GM23248 (cell line): ENCODE measurements at places on chromosomes 16 and 17. TPM values are rescaled to one million over a fixed set of nuclear protein-coding genes. Genes with fewer than 3 reads are reported as not detected.

DNA sequence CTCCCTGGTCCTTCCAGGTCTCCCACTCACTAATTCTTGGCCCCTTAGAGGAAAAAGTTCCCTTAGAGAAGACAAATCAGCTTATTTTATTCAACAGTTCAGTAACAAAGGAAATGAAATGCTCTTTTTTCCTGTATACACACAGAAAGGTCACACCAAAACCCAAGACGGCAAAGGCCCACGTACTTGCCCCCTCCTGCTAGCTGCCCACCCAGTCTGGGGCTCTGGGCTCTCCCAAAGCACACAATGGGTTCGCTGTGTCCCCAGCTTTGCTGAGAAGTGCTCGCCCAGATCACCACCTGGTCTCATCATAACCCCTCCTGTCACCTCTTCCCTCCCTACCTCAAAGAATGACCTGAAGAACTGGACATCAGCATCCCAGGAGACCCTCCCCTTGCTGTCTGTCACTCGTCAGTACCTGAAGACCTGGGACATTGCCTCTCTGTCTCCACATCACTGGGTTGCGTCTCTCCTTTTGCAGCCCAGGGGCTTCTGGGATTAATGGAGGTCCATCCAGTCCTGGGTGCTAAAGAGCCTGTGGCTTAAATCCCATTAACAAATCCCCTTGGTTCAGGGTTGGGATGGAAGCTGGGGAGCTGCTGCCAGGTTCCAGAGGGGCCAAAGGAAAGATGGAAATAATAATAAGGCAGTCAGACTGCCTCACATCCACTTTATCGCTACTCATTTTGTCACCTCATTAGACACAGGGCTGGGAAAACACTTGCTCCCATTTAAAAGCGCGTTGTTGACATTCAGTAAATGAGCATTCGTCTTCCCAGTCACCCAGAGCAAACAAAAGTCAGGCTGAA is 3.3 kb downstream of the SLC6A4 start:
- peaks cover 36% of the 10 kb centered on the region for H3K27me3 ChIP-seq
- no peak overlapping the region for H3K4me3 ChIP-seq
- no peak for DNase-seq
- H3K36me3 ChIP-seq, result no peaks in the 10 kb centered on the region
- H3K4me1 ChIP-seq, result peaks cover 8% of the 10 kb centered on the region; the same call in 1 of the 2 replicates
- no peak overlapping the region for H3K27ac ChIP-seq

- no peak overlapping the region for H3K27ac ChIP-seq
- H3K27me3 ChIP-seq, result no peaks in the 10 kb centered on the region
- peaks cover 14% of the 10 kb centered on the region for H3K36me3 ChIP-seq
- DNase-seq, result no peak
- no peak overlapping the region for H3K4me3 ChIP-seq
- H3K4me1 ChIP-seq, result no peaks in the 10 kb centered on the region
Observed at GRCh38 chr16:53936529-53936928, 232.6 kb downstream of the FTO start.

GRCh38 chr16:12646490-12647274 is 157.0 kb downstream of the CPPED1 start:
- DNase-seq, result peak; percentile 38
- no peaks in the 10 kb centered on the region for H3K27me3 ChIP-seq
- no peaks in the 10 kb centered on the region for H3K36me3 ChIP-seq
- peaks cover 7% of the 10 kb centered on the region; the same call in 1 of the 2 replicates for H3K4me1 ChIP-seq

The CD300LF gene
- not detected in 2 replicates for total RNA-seq
